ENCODE measurements at places on chromosomes 13 and 19.

GRCh38 chr19:3844596-3844995, 24.2 kb downstream of the ZFR2 start:
- no peak for DNase-seq

GRCh38 chr19:582497-583197, 7.0 kb upstream of the HCN2 start:
- DNase-seq, result no peak

DNA sequence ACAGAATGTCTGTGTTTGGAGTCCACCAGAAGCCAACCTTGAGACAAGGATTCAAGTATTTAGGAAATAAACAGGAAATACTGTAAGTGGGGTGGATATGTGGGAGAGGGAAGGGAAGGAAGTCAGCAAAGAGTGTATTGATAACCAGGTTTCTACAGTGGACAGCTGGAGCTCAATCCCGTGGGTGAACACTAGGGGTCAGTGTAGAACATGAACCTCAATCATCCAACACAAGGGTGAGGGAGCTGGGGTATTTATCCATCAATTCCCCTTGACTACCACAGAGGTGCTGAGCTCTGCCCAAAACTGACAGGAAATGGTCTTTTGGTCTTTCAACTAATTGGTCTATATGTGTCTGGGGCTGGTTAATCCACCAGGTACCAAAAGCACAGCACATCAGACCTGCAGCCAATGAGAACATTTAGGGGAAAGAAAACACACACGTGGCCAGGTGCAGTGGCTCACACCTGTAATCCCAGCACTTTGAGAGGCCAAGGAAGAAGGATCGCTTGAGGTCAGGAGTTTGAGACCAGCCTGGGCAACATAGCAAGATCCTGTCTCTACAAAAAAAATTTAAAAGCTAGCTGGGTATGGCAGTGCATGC, 5.6 kb upstream of the SYDE1 start:
- DNase-seq, result no peak

GRCh38 chr13:108383667-108384066, 114.1 kb downstream of the TNFSF13B start:
- DNase-seq, result no peak

DNA sequence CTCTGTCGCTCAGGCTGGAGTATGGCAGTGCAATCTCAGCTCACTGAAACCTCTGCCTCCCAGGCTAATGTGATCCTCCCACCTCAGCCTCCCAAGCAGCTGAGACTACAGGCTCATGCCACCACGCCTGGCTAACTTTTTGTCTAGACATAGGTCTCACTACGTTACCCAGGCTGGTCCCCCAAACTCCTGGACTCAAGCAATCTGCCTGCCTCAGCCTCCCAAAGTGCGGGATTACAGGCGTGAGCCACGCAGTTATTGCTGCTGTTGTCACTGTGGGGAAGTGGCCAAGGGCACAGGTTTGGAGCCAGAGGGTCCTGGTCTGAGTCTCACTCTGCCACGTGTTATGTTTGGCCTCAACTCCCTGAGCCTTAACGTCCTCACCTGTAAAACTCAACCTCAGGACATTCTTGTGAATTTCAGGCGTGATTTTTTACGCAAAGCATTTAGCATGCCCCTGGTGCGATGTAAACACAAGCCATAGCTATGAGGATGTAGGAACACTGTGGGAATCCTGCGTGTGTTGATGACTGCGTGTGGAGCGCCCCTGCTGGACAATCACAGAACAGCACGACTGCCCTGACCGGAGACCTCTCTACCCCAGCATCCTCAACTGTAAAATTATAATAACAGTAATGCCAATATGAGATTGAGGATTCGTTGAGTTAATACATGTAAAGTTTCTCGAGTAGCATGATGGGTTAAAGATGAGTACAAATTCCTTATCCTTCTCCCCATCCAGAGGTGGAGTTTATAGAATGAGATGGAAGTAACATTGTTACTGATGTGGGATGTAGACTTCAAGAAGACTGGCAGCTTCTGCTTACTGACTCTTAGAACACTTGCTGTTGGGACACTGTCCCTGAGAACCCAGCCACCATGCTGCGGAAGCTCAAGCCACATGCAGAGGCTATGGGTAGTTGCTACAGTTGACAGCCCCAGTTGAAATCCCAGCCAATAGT, 41.8 kb upstream of the PNMA8B start:
- no peak for DNase-seq

- no peak for DNase-seq
Measured at GRCh38 chr13:40494946-40495620, 171.4 kb downstream of the FOXO1 start.

DNA sequence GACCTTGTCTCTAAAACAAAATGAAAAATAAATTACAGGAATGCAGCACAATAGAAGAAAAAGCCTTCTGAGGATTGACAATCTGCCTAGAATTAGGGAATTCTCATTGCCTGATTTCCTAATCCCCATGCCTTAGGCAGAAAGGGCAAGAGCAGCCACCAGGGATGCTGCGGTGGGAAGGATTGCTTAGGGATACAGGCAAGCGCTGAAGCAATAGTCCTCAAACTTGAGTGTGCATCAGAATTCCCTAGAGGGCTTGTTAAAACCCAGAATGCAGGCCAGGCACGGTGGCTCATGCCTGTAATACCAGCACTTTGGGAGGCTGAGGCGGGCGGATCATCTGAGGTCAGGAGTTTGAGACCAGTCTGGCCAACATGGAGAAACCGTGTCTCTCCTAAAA, 1.0 kb upstream of the OR7C2 start:
- DNase-seq, result no peak

- DNase-seq, result no peak
Measured at GRCh38 chr13:86554066-86554465, 754.8 kb upstream of the SLITRK6 start.

DNA sequence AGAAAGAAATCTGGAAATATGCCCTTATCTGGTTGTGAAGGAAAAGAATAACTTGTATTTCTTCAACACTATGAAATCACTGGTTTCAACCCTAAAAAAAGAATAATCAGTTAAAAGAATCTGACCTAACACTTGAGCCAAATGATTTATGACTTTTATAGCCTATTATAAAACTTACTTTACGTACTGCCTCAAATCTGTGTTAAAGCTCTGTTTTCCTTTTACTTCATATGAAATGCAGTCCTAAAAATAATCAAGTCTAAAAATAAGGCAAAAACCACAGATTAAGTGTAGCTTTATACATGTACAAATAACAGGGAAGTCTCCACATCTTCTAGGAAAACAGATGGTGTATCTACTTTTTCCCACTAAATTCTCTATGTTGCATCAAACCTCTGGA, 101.3 kb downstream of the VWA8 start:
- DNase-seq, result no peak

GRCh38 chr19:8085598-8086408, 33.2 kb downstream of the CCL25 start:
- no peak for DNase-seq
